SK-N-SH treated with all-trans-retinoic acid at 6 μM for 48 hours (cell line): ENCODE measurements at places on chromosomes 16 and 17.

DNA sequence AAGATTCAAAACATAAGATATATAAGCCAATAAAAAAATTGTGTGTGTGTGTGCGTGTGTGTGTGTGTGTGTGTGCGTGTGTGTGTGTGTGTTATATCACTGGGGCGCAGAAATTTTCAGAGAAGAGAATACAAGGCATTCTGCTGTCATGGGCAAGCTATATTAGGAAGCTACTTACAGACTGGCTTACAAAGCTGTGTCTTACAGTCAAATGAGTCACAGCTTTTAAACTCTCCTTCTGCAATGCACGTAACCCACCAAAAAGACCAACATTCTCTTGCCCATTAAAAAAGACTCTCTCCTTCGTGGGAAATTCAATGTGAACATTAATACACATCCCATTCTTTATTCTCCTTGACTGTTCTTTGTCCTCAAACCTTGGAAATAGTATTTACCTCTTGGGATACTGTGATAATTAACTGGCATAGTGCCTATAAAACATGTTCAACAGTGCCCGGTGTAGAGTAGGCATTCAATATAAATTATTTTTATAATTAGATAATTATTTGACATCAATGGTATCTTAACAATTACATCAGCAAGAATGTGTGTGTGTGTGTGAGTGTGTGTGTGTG lies 860.4 kb upstream of the SOX9 start:
- peak; percentile 49; the same call in 1 of the 3 replicates for ATAC-seq

GRCh38 chr16:10675216-10675615 lies 19.5 kb downstream of the TEKT5 start:
- no peak for ATAC-seq

DNA sequence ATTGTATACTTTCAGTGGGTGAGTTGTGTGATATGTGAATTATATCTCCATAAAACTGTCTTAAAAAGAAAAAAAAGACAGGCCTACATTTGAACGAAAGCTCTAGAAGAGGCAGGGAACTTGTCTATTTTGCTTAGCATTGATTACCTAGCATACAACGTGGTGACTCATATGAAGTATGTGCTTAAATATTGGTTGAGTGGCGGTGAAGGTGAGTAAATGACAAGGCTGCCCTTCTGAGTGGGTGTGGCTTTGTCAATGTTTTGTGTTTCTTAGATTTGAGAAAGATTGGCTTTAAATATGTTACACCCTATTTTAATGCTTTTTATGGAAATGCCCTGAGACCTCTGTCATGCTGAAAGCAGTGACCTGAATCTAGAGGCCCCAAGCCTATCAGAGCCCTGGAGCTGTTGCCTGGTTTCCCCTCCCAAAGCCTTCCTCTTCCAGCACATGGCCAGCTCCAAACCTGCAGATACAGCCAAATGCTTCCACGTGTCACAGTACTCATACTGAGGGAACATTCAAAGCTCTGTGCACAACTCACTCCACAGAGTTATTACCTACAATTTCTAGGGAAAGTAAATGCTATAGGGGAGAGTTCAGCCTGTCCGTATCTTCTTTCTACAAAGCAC lies 260.0 kb downstream of the PHKB start:
- no peak for ATAC-seq

DNA sequence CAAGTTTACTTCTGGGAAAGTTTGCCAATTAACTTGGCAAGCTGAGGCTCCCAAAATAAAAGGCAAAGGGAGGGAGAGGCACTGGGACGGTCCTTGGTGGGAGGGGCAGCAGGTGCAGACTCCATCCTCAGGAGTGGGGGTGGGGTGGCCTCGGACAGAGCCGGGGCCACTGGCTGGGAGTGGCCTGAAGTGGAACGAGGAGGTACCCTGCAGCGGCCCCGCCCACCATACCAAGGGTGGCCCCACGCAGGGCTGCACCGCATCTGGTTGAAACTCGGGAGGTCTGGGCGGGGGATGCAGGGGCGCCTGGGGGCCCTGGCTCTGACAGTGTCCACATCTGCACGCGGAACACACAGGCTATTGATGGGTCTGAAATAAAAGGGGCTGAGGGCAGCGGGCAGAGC lies 42.4 kb upstream of the SLC38A10 start:
- ATAC-seq = peak; percentile 16

DNA sequence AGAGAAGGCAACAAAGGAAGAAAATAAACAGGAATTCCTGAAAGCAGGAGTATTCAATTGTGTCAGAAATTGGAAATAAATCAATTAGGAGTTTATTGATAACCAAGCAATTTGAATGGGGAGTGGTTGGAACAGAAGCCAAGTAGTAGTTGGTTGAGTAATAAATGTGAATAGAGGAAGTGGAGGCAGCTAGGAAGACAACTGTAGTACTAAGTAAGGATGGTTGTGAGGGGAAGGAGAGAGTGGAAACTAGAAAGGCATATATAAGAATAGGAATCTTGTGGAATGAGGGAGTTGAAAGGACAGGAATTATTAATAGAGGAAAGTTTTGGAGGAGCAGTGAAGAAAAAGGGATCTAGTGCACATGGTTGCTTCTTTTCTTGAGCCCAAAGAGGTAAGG lies 34.4 kb downstream of the NFAT5 start:
- ATAC-seq = no peak

- peak; percentile 63 for ATAC-seq
These were observed 18.2 kb upstream of the KRT20 start for GRCh38 chr17:40903129-40903847.

GRCh38 chr16:49698453-49698815 lies 157.5 kb downstream of the ZNF423 start:
- peak; percentile 53; the same call in 1 of the 3 replicates for ATAC-seq

DNA sequence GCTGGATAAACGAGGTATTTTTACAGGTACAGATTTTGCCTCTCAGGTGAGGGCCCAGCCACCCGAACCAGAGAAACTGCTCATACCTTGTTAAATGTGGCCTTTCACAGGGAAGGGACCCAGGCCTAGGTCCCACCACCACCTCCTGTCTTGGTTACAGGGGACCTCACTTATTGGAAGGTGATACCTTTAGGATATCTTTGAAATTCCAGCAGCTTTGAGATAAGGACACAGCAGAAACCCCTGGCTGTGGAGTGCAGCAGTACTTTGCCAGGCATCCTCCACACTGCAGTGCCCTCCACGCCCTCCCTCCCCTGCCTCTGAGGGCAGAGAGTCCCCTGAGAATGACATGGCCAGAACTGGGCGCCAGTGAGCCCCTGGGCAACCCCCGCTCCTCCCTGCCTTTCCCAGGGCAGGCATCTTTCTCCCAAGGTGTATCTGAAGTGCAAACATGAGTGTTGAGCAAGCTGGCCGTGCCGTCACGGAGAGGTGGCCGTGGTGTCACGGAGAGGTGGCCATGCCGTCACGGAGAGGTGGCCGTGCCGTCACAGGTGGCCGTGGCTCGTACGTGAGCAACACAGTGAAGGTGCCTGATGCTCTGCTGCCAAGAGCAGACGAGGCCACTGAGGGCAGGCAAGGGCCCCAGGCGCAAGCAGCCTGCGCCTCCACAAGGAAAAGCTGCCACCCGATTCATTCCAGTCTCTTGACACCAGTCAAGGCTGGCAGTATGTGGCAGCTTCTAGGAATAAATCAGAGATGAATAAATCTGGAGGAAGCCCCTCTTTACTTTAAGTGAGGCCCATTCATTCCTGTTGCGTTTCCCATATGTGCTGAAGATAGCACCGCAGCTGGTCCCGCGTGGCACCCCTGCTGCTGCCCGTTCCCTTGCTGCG lies 134.5 kb upstream of the CHMP6 start:
- no peak for ATAC-seq

GRCh38 chr16:52569701-52570100 lies 22.8 kb upstream of the TOX3 start:
- no peak for ATAC-seq

- ATAC-seq = no peak
These were observed 39.2 kb upstream of the SLC12A3 start for GRCh38 chr16:56825826-56826225.

DNA sequence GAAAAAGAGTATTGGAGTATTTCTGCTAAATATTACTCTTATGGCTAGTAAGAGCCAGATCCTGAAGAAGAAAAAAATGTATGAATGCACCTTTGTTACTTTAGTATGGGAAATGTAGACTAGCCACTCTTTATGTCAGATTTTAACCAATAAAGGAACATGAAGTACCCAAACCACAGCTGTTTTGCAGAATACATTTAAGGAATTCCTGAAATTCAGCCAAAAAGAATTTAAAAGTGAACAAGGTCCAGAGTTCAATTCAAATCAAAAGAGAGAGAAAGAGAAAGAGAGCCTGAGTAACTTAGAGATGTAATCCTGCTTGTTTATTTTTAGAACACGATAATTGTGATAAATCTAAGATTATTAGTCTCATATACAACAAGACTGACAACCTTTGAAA lies 1.2 kb downstream of the KCNJ16 start:
- ATAC-seq = no peak; the same call in 2 of the 3 replicates

DNA sequence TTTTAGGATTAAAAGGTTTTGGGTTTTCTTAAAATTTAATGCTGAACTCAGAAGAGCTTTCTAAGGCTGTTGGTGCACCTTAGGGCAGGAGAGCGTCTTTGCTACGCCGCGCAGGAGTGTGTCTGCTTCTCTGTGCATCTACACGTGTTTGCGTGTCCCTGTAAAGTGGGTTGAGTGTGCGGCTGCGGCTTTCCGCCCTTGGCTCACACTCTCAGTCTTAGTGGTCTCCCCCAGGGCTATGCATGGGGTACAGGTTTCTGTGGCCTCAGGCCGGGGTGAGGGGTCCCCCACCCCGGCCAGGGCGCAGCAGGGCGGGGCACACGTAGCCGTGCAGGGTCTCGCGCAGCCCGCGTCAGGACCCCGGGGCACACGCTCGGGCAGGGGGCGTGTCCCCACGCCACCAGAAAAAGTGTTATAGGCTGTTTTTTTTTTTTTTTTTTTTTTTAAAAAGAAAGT lies 727 bp upstream of the TENT4B start:
- peak; percentile 66 for ATAC-seq

DNA sequence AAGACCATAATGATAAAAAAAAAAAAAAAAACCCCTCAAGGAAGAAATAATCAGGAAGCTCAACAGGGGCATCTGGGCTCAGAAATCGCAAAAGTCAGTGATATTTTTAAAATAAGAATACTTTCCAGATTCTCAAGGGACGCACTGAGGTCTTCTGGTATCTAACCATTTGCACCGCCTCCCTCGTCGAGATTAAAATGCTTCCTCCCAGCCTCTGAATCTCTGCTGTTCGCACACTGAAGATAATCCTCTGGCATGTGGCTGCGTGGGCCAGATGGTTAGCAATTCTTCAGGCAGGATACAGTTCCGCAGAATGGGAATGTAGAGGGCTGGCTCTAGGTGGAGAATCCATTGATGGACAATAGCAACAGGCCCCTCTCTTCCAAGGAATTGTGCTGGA lies 211.7 kb upstream of the CDH5 start:
- no peak for ATAC-seq

GRCh38 chr16:48999044-48999443 lies 282.6 kb downstream of the CBLN1 start:
- no peak for ATAC-seq

DNA sequence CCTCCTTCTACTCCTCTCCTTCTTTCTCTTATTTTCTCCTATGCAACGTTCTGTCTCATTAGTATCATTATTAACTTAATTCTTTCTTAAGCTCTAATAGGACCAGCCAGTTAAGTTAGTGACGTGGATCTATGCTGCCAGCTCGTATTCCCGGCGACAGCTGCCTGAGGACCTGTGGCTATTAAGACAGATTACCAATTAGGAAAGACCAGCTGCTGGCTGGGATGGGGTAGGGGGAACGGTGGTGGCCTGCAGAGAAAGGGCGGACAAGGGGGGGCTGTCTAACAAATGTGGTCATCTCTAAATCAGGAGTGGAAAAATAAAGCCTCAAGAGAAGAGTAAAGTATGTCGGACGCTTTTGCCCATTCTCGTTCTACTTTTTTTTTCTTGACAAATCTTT lies 770 bp upstream of the MYH3 start:
- no peak for ATAC-seq

GRCh38 chr17:56785405-56785804 lies 48.3 kb downstream of the C17orf67 start:
- peak; percentile 7; the same call in 1 of the 3 replicates for ATAC-seq

DNA sequence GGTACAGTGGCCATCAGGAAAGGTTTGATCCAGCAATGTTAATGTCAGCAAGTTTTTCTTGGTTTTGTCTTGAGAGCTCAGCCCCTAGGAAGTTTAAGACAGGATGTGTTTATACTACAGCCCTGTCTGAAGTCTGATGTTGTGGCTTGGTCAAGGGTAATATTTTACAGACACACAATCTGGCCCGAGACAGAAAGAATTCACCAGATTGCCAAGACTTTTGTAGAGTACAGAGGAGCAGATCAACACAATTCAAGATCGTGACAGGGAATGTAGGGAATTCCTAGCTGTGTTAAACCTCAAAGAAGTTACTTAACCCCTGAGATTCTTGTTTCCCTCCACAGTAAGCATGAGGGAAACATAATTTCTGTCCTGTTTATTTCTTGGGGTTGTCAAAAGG lies 63.1 kb downstream of the SHISA9 start:
- no peak for ATAC-seq

- ATAC-seq = no peak
These were observed 20.8 kb downstream of the CIBAR2 start for GRCh38 chr16:85091522-85091910.

DNA sequence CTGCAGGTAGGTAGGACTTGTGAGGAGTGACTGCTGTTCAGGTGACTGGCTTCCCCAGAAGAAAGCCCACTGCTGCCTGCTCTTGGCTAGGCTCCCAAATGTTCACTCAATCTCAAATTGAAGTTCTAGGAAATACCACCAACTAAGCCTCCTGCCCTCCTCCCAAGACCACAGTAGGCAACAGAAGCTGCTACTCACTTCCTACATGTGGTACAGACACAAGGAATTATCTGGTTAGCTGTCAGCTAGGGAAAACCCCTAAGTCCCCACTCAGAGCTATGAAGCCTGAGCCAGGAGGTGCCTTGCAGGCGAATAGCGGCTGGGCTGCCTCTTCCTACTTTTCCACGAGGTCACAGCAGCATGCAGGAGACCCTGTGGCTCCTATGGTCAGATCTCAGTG lies 4.9 kb downstream of the FBXO39 start:
- ATAC-seq = no peak

GRCh38 chr17:27664606-27664965 lies 33.6 kb downstream of the LGALS9 start:
- ATAC-seq = no peak

GRCh38 chr16:66660422-66661209 lies 35.9 kb downstream of the CMTM4 start:
- peak; percentile 93 for ATAC-seq

- ATAC-seq = no peak; the same call in 2 of the 3 replicates
These were observed 121.9 kb downstream of the FOXL1 start for GRCh38 chr16:86700046-86700945.

- no peak for ATAC-seq
These were observed 259.4 kb upstream of the TBX2 start for GRCh38 chr17:61140081-61140786.

DNA sequence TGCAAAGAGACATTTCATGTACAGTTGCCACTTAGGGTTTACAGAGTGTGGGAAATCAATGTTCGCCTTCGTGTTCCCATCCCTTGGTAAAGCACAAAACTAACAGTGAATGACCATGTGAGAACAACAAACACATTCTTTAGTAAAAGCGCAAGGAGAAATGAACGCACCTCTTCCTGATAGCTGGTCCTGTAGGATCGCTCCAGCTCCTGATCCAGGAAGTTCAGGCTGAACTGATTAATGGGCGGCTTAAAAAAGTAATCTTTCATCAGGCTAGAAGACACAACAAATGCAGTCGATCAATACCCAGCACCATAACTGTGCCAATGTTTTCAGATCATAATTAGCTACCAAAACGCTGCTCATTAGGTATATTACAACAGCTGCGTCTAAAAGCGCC lies 108.3 kb upstream of the CREBBP start:
- no peak for ATAC-seq

- no peak for ATAC-seq
These were observed 109.4 kb upstream of the PLCG2 start for GRCh38 chr16:81669473-81670350.

- no peak for ATAC-seq
These were observed 22.3 kb downstream of the SEZ6 start for GRCh38 chr17:28983286-28984230.
